ENCODE measurements at places on chromosomes 6 and 20.

DNA sequence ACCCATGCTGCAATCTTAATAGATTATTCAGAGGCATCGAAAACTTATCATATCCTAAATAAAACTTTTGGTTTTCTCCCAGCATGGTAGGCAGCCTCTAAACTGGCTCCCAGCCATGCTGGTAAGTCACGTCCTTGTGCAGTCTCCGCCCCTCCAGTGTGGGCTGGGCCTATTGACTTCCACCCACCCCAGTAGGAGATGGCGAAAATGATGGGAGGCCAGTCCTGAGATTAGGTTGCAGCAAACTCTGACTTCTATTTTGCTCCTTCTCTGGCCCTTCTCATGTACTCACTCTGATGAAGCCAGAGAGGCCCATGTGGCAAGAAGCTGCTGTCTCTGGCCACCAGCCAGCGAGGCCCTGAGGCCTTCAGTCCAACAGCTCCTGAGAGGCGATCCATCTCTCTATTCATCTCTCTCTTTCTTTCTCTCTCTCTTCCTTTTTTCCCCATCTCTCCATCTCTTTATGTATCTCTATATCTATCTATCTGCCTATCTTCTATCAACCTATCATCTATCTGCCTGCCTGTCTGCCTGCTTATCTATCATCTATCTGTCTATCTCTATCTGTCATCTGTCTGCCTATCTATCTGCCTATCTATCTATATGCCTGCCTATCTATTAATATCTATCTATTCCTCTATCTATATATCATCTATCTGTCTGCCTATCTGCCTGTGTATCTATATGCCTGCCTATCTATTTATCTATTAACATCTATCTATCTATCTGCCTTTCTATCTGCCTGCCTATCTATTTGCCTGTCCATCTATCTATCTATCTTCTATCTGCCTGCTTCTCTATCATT, 52.7 kb upstream of the STX16 start:
- no peak for DNase-seq

- DNase-seq: no peak
Measured at GRCh38 chr6:98833307-98834059, 891 bp upstream of the POU3F2 start.

DNA sequence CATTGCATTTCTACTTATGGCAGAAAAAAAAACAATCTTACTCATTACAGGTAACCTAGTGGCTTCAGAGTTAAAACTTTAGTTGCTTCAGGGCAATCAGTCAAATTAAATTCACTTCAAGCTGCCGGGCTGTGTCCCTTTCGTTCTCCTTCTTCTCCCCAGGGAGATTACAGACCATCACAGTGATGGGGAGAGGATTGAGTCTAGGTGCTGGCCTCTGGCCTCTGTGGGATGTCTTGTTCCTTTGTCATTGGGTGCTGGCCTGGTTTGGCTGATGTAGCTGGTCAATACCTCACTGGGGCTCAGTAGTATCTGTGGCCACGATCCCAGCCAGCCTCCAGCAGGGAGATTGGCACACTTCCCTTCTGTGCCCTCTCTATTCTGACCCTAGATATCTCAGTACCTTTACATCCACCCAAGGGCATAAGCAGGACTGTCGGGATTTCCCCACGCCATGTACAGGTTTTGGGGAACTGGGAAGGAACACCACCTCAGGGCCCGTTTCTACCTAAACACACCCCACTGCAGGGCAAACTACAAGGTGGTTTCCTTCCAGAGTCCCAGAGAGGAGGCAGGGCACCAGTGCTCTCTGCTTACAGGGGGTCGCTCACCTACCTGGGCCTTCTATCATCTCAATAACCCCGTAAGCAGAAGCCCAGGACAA, 15.4 kb downstream of the FYN start:
- no peak for DNase-seq

DNA sequence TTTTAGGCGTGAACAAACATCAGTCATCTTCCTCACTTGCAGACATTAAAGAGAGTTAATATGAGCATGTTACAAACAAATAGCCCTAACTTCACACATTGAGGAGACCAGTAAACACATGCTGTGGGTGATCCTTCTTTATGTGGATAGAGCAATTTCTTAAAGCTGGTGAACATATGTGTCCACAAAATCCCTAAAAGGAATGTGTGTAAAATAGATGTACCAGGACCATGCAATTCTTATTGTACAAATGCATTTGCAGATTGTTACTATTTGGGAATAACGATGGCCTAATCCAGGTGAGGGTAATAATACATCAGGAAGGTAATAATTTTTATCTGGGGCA, 228.9 kb downstream of the ALDH8A1 start:
- DNase-seq: no peak

Measured in CD4-positive, alpha-beta T cell treated with Interleukin-21 for 1 hour (primary cell).